Globus pallidus (tissue), 1 donor: ENCODE measurements at places on chromosomes 2 and 18.

DNA sequence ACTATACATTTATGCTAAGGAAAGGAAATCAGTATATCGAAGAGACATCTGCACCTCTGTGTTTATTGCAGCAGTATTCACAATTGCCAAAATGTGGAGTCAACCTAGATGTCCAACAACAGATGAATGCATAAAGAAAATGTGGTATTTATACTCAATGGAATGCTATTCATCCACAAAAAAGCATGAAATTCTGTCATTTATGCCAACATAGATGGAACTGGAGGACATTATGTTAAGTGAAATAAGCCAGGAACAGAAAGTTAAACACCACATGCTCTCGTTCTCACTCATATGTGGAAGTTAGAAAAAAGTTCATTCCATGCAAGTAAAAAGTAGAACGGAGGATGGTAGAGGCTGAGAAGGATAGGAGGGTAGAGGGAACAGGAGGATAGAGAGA lies 59.5 kb downstream of the TWSG1 start:
- DNase-seq, result no peak

GRCh38 chr2:189446780-189447179 lies 5.5 kb downstream of the WDR75 start:
- no peak for DNase-seq

DNA sequence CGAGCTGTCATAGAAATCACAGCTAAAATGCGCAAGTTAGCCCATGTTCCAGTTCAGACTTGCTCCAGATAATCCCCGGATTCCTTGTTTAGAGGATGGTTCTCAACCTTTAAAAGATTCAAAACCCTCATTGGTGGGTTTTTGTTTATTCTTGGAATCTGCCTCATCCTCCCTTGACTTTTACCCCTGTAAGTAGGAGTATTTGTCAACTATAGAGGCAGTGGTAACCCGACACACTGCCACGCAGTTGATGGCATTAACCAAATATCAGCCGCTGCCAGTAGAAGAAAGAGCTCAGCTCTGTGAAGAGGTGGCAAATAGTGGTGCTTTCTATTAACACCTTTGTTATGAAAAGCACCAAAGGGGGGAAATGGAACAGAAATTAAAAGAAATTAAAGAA lies 40.4 kb upstream of the SELENOI start:
- DNase-seq, result no peak

DNA sequence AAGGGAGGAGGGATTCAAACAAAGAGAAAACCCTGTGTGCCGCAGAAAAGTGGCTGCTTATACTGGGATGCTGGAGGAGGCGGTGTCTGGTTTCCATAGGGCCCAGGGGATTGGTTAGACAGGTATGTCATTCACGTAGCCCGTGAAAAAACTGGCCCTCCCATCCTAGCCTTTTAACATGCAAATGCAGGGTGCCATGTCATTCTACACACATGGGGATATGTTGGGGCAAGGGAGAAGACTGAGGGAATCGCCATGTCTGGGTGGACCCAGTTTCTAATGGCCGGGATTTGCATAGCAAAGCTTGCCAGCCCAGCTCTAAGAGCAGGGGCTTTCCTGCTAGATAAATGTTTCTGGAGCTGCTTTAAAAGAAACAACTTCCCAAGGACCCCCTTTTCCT lies 8.2 kb upstream of the RNU2-63P start:
- no peak for DNase-seq

GRCh38 chr18:3279201-3280185 lies 17.6 kb downstream of the MYL12B start:
- DNase-seq, result no peak

DNA sequence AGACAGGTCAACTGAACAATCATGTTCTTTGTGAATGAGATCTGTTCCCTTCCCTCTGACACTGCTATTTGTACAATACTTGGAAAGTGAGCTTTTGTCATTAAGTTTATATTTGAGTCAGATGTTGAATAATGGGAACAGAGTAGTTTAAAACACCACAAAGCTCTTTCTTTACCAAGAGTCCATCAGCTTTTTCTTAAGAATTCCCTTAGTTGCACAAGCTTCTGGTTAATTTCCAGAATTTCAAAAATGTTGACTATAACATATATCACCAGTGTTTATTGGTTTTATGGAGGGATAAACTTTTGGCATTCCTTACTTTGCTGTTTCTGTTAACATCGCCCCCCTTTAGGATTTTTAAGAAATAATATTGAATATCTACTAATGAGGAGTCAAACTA lies 403.7 kb downstream of the CCDC85A start:
- no peak for DNase-seq

DNA sequence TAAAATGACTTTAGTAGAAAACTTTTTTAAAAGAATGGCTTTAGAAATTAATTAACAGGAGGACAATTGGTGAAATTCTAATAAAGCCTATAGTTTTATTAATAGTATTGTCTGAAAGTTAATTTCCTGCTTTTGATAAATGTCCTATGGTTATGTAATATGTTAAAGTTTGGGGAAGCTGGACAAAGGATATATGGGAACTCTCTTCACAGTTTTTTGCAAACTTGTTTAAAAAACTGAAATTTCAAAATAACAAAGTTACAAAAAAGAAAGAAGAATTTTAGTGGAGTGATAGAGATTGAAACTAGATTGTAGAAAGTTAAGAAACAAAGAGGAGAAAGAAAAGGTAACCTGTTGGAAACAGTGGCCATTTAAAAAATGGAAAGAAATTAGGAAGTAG lies 67.3 kb downstream of the SEMA4F start:
- no peak for DNase-seq

- DNase-seq, result no peak
Measured at GRCh38 chr18:34528177-34528576, 181.9 kb upstream of the DTNA start.

DNA sequence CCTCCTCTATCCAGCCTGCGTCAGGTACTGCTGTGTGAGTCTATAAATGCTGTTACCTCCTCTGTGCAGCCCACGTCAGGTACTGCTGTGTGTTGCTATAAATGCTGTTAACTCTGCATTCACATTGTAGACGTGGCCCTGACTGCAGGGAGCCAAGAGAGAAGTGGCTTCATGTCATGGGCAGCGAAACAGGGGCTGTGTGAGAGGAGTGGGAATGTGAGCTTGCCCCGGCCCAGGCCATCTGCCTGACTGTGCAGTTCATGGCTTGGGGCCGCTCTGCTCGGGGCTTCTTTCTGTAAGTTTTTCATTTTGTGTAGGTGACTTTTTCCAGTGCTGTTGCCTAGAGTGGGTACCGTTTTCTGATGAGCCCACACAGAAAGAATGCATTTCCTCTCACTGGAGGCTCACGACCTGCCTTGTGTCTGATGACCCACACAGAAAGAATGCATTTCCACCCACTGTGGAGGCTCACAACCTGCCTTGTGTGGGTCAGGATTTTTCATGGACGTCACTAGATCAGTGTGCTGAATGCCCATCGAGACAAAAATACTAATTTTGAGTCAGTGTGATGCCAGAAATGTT lies 104.5 kb downstream of the SNTG2 start:
- DNase-seq, result no peak

GRCh38 chr18:41096504-41096903 lies 858.5 kb upstream of the PIK3C3 start:
- DNase-seq, result no peak

DNA sequence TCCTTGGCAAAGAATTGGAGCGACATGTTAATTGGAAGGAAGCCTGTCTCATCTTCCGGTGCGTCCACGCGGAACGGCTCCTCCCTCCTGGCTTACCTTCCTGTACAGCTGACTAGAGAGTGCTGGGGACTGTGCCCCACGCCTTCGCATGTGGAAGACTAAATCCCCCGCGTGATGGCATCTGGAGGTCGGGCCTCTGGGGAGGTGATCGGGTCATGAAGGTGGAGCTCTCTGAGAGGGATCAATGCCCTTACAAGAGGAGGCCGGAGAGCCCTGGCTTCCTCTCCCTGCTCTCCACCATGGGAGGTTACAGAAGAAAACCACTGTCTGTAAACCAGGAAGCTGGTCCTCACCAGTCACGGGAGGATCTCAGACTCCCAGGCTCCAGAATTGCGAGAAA lies 104.1 kb upstream of the OTOS start:
- DNase-seq, result no peak

DNA sequence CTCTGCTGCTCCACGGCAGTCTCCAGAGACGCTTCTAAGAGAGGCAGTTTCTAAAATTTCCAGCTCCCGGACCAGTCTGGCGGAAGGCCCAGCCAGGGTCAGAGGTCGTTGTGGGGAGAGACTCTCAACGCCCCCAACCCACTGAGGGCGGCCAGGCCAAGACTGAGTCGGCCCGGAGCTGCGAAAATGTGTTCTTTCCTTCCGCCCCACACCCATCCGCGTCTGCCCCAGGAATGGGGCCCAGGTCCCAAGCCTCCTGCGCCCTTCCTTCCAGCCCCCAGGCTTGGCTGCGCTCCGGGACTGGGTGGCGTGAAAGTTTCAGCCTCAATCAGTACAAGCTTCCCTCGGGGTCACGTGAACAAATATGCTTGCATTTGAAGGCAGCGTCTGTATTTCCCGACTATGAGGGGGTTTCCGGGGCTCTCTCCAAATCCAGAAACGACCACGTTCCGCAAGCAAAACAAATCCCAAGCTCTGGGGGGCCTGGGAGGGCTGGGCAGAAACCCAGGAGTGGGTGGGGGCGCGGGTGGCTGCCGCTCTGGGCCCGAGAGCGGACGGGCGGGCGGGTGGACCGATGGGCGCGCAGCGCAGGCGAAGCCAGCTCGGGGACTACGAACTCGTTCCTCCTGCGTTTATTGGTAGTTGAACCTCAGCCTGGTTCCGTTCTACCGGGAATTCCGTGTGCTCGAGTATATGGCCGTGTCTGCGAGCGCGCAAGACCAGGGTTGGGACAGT lies 3.3 kb downstream of the HOXD3 start:
- no peak for DNase-seq

DNA sequence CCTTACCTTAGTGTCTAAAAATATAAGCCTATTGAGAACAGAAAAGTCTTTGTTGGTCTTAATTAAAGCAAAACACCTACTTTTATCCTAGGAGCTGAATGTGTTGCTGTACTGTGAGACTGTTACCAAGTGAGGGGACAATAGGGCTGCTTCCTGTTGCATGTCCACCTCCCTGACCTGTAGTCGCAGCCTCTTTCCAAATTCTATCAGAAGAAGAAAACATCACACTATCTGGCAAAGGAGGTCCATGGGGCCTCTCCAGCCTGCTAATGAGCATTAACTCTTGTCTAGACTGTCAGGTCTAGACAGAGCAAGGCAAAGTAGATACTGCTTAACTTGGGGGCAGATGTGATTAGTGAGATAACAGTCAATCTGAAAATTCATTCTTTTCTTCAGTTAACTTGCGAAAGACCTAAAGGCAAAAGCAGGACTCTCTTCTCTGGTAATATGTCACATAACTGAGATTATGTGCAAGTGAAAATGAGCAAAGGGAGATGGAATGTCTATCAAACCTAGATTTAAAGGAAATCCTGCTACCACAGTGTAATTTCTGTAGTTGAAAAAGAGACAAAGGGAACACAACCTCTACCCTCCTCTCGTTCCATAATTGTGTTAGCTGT lies 66.9 kb downstream of the CDH20 start:
- DNase-seq, result no peak

- peak; percentile 43 for DNase-seq
Measured at GRCh38 chr2:232689152-232689910, 7.8 kb upstream of the GIGYF2 start.

DNA sequence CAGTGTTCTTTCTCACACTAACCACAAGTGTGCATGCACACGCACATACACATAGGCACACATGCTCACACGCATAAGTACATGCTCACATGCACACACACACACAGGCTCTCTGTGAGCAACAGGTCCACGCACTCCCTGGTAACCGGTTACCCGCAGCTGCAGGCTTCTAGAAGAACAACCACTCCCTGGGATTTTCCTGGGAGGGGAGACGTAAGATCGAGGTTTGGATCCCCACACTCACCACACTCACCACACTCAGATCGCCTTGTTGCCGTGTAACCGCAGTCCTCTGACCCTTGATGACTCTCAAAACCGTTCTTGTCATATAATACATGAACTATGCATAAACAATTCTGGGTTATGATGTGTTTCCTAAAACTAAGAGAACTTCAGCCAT lies 42.2 kb downstream of the TTC32 start:
- no peak for DNase-seq

DNA sequence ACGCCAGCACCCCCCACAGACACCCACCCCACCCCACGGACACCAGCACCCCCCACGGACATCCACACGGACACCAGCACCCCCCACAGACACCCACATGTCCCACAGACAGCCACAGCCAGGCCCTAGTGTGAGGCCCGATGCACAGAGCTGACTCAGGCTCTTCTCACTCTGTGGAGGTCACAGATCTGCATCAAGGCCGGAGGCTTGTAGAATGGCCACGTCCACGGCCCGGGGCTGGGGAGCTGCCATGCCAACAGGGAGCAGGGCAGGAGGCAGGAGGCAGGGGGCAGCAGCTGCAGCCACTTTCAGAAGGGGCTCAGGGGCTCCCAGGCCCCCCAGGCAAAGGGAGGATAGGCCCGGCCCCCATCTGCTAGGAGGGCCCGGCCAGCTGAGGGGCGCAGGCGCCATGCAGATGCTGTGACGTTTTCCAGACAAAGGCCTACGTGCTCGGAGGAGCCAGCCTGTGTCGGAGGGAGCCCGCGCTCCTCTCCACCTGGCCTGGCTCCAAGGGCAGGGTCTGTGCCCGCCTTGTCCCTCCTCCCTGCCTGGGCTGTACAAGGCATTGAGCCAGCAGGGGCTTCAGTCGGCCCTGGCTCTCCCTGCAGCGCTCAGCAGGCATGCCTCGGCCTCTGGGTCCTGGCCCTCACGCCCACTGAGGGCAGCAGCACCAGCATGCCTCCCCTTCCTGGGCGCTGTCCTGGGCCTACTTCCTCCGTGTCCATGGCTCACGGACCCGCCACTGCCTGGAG lies 249.0 kb downstream of the TWIST2 start:
- no peak for DNase-seq

GRCh38 chr2:120600786-120601185 lies 134.9 kb upstream of the GLI2 start:
- no peak for DNase-seq
